ENCODE measurements at places on chromosomes 2 and 18.
A peak's percentile ranks its signal among the peaks of the same experiment; 100 is the strongest.

- DNase-seq = no peak
Observed at GRCh38 chr2:240460781-240461431, 25.4 kb downstream of the GPC1 start.

- DNase-seq = no peak
Observed at GRCh38 chr18:51273437-51273836, 76.0 kb upstream of the MEX3C start.

GRCh38 chr2:210964141-210964764 is 407.9 kb downstream of the CPS1 start:
- DNase-seq = no peak

DNA sequence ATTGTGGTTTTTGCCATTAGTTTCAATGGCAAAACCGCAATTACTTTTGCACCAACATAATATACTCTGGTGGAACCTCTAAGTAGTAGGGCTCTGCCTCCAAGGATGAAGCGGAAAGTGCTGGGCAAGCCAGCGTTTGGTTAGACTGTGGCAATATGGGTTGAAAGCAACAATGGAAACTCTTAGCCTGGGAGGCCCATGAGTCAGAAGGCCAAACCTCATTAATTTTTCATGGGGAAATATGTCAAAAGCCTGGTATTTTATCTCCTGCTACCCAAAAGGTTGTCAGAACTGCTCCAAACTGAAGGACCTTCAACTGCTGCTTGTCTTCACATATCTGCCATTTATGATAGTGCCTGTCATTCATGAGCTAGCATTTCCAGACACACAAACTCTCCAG is 179.1 kb upstream of the CYP26B1 start:
- DNase-seq = no peak

GRCh38 chr2:180268006-180268405 is 260.9 kb upstream of the CWC22 start:
- DNase-seq = no peak

DNA sequence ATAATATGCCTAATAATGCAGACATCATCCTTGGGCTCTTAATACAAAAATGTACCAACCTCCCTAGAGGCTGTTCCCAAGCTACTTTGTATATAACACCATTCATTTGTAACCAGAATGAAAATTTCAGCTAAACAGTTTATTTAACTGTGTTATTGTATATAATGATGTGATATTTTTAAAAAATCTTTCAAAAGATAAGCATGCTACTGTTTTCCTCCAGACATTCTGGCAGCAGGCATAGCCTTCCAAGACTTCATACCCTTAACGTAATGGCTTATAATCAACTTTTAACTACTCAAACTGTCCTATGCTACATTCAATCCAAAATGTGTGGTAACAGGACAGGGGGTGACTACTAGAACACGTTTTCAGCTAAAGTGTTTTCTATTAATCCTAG is 21.2 kb downstream of the CFAP221 start:
- DNase-seq = no peak

DNA sequence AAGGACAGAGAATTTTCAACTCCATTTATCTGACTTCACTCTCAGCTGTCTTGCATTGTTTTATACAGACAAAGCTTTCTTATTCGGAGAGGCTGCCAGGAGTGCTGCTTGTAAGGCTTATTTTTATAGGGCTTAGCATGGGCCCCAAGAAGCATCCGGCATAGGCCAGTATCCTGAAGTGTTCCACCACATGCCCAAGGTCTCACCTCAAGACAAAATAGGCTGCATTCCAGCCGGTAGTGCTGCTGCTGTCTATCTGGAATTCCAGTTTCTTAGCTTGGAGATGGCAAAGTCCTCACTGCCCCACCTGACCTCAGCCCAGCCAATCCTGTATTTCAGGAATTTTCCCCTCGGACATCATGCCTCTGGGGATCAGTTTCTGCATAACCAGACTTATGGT is 47.6 kb upstream of the MCFD2 start:
- no peak for DNase-seq

DNA sequence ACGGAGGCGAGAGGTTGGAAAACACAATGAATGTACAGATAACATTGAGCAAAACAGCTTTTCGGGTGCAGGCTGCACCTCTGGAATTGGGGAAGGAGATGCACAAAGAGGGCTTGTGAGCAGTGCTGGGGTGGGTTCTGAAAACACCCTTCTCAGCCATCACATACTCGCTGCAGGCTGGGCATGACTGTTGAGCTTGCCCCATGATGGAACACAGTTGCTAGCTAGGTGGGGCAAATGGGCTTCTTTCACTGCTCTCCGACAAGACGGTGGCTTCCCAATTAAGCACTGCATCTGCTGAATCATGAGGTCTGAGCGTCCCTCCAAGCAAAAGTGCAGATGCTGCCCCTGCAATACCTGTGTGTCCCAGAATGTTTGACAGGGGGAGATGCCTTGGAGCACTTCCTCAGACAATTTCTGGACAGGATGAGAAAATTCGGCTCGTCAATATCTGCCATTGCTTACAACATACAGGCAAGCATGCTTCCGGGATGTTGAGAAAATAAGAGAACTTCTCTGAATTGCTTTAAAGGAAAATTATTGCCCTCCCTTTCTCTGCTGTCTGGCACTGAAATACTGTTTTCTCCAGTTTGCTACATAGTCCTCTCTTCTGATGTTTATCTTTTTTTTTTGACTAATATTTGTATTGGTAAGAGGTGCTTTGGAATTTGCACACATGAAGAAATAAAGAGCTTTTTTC is 77.3 kb upstream of the SH3BP4 start:
- no peak for DNase-seq

DNA sequence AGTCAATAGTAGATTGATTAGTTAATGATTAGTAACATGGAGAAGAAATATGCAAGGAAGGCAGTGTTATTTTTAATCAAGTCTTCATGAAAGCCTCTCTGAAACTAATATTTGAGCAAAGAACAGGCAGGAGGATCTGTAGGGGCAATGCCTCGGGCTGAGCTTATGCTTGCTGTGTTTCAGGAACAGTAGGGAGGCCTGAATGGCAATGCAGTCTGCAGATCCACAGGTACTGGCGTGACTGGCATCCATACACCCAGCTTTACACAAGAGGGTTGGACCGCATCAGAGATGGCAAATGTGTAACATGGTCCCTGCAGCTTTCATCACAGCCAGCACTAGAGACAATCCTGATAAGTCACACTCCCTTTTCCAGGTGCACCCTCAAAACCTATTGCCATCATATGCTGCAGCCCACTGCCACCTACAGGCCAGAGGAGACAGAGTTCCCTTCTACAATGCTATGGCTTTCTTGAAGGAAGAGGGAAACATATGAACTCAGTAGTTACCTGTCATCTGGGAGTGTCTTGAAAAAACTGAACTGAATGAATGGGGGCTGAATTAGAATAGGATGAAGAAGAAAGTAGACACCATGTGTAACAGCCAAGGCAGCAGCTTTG is 582.4 kb upstream of the RAB6C start:
- no peak for DNase-seq

GRCh38 chr18:57920036-57920435 is 116.9 kb upstream of the ATP8B1 start:
- DNase-seq = no peak

- no peak for DNase-seq
Observed at GRCh38 chr2:236936446-236936940, 149.2 kb upstream of the COPS8 start.

DNA sequence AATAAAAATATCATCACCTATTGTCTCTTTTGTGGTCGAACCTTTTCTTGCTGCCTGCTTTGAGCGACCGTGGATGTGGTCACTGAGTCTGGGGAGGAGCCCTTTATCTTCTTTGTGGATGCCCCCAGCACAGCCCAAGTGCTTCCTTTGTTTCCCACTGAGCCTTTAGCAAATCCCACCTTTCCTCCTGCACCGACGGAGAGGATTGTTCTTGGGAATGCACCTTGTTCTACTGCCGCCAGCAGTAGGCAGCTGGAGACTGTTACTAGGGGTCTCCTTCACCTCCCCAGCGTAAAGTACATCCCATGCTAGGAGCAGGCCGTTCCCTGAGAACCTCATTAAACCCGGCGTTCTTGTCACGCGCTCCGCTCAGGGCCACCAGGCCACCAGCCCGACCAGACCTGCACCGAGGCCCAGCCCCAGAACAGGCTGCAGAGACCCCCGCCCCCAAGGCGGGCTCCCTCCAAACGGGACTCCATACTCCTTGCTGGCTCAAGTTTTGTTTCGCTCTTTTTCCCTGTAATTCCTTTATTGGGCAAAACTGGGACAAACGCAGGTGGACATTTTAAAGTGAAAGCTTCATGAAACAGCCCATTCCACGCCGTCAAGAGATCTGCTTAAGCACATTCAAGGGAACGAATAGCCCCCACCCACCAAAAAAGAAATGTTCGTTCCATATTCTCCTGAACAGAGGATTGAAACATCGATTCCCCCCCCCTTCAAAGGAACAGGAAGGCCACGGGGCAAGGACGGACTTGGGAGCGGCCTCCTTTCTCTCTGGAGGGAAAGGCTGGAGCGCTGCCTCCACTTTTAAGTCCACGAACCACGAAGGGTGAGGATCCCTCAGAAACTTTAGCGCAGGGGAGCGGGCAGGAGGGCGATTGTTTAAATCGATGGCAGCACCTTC is 1.1 kb upstream of the MAT2A start:
- DNase-seq = no peak

GRCh38 chr2:173631127-173631460 is 276.4 kb downstream of the CDCA7 start:
- DNase-seq = no peak

DNA sequence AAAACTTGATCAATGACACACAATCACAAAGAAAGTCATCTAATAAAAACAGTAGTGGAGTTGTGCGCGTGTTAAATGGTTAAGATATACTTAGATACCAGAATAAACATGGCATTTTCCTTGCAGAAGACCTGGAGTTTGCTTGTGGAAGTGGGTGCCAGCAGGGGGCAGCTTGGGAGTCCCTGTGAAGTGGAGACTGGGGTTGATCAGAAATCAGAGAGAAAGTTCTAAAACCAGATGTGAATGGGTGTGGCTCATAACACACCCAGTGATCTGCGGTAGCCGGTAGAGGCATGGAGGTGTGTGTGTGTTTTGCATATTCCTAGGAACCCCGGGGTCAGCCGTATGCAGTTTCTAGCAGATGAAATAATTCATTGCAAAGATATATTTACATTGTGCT is 300.1 kb upstream of the TRIB2 start:
- DNase-seq = peak; percentile 38

GRCh38 chr2:142484111-142484510 is 353.3 kb upstream of the LRP1B start:
- no peak for DNase-seq

DNA sequence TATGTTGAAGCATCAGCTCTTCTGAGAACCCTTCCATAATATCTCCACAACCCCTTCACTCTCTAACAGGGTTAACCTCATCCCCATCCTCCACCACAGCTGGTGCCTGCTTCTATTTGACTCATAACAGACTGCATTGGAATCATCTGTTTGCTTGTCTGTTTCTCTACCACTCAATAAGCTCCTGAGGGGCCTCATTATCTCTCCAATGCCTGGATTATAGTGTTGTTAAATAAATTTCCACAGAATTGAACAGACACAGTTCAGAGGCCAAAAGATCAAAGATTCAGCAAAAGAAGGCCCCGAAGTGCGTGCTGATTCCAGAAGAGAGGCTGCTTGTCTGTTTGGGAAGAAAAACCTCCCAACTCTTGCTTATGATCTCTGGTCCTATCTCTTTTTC is 33.7 kb upstream of the FAM98A start:
- DNase-seq = no peak

- DNase-seq = no peak
Observed at GRCh38 chr2:196887431-196887830, 39.1 kb downstream of the PGAP1 start.

GRCh38 chr2:121776885-121777698 is 21.6 kb downstream of the TSN start:
- no peak for DNase-seq

DNA sequence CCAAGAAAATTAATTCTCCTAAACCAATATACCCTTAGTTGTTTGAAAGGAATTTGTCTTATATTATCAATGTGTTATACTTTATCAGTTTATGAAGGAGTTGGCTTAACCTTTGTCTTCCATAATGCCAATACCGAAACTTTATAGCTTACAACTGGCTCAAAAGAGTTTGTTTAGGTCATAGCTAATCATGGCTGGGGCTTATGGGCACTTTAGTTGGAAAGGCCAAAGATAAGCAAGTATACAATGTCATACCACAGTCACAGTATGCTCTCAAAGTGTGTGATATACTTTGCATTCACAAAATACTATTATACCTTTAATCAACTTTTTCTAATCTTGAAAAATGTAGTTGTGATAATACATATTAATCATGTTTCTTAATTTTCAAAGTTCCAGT is 2.3 kb downstream of the KLHL41 start:
- DNase-seq = no peak

GRCh38 chr2:225590932-225591331 is 191.4 kb downstream of the NYAP2 start:
- DNase-seq = no peak

DNA sequence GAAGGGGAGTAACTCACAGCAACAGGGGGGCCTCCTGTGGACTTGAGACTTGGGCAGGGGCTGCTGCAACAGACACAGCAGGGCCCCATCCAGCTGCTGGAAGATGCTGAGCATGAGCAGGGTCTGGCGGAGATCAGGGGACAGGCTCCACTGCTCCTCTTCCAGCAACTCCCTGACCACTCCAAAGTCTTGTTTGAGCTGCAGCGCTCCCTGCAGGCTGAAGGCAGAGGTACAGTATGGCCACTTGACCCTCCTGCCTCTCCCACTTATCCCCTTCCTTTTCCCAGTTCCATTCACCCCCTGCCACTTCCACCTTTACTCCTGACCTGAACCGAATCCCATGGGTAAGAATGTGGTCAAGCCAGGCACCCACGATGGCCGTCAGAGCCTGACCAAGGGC is 2.4 kb upstream of the MRPL53 start:
- DNase-seq = no peak

GRCh38 chr18:51861046-51861445 is 479.0 kb upstream of the DCC start:
- no peak for DNase-seq

- no peak for DNase-seq
Observed at GRCh38 chr2:165681841-165682240, 112.2 kb downstream of the GALNT3 start.

DNA sequence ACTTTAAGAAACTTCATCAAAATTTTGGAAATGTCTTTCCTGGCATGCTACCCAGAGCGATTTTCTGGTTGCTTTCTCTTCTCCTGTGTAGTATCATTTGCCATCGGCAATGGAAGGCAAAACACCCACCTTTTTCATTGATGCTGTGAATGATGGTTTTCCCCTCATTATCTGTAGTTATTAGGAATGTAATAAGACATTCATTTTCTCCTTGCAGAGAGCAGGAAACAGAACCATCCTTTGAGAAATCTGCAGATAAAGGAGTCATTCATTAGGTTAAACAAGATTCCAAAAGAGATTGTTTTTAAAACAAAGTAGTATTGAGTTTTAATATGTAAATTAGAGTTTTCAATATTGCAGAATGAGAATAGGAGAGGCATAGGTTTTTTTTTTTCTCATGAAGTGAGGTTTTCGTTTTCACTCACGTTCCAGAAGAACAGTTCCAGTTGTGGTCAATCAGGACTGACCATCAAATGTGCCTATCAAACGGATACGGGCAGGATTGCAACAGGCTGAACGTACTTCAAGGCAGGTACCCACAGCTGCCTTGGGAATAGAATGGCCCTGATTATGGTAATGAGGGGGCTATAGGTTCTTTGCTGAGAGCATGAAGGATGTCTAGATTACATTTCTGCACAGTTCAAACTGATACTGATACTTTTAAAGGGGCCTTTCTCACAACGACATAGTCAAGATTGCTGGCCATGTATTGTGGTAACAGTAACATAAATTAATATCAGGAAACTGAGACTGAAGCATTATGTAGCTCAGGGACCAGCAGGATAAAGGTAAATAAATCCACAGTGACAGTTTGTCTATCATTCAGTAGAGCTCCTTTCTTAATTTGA is 49.8 kb upstream of the PLA2R1 start:
- no peak for DNase-seq

- no peak for DNase-seq
Observed at GRCh38 chr2:178859730-178860129, 52.5 kb upstream of the TTN start.

All from stimulated activated CD8-positive, alpha-beta memory T cell treated with anti-CD3 and anti-CD28 coated beads, Interleukin-4, amount 100 ng/mL, for 24 hours (primary cell).